Dermis microvascular lymphatic vessel endothelial cell (primary cell): ENCODE measurements at places on chromosomes 13 and 19. TPM values are rescaled to one million over a fixed set of nuclear protein-coding genes. Genes with fewer than 3 reads are reported as not detected.

Gene FREM2
- not detected in 2 replicates for total RNA-seq

Gene CALR3
- not detected in 2 replicates for total RNA-seq

Gene GZMM
- not detected in 2 replicates for total RNA-seq

Gene EBI3
- 0.26 and 1.5 TPM in 2 replicates for total RNA-seq

Gene CD70
- not detected in 2 replicates for total RNA-seq

Gene CEACAM3
- total RNA-seq: not detected in 2 replicates

Gene LRP3
- total RNA-seq: 6.9 and 13.0 TPM in 2 replicates

Gene POSTN
- 3.3 and 3.9 TPM in 2 replicates for total RNA-seq
